ENCODE measurements at places on chromosomes 4 and X.
A peak's percentile ranks its signal among the peaks of the same experiment; 100 is the strongest.

DNA sequence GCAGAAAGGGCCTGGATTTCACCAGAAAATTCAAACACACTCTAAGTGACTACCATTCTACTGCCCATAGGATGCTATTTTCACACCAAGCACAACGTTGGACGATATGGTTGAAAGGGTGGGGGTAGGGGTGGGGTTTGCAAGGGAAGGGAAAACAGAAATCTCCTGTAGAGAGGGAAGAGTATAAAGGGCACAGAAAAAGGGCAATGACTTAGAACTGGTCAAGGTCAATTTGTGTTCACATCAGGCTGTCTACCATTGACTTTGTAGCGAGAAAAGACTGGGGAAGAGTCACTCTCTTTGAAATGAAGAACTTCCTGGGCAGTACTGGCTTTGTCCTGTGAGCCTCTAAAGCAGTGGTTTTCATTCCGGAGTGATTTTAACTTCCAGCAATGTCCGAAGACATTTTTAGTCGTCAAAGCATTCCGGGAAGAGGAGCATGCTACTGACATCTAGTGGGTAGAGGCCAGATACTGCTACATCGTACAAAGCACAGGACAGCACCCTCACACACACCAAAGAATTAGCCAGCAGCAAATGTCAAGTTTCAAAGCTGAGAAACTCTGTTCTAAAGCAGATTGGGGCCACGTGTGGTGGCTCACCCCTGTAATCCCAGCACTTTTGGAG lies 48.4 kb upstream of the SLC7A3 start:
- no peak for DNase-seq

DNA sequence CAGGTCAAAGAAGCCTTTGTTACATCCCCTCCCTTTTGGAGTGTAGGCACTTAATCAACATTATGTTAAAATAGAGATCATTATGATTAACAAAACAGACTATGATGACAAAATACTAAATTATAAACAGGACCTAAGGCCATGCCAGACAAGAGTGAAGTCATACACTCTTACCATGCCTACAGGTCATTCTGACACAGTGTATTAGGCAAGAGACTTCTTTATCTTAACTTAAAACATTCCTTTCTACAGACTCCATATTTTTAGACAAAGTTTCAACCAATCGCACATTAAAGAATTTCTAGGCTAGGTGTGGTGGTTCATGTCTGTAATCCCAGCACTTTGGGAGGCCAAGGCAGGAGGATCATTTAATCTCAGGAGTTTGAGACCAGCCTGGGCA lies 128.6 kb upstream of the SLC34A2 start:
- DNase-seq = no peak

DNA sequence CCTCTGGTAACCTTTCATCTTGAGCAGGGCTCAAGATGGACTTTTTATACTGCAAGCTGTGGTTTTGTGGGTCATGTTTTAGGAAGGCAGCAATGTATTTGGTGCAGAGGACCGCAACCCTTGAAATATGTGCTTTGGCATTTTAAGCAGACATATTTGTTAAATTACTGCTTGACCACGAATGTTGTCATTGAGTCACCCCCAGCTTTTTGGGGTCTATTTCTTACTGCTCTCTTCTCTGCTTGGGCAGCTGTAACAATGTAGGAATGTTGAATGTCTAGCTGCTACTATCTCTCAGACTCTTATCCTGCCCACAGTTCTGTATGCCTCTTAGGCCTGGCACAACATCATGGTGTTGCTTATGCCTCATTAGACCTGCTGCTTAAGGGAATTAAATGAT lies 6.0 kb downstream of the RBPJ start:
- DNase-seq = no peak

DNA sequence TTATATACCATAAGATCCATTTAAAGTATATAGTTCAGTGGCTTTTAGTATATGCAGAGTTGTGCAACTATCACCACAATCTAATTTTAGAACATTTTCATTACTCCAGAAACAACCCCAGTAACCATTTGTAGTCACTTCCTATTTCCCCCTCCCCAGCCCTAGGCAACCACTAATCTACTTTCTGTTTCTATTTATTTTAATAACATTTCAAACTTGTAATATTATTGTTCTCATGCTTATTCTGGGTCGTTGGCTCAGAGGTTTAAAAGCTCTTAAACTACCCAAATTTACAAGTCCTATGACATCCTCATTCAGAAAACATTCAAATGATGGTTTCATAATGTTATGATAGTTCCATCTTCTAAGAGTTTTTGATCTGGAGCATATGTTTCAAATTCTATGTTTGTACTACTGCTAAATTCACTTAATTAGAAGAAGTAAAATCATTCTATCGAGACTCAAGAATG lies 18.4 kb downstream of the XIAP start:
- DNase-seq = peak; percentile 30

GRCh38 chrX:72304877-72305276 lies 837 bp downstream of the CITED1 start:
- no peak for DNase-seq

- DNase-seq = no peak
Observed at GRCh38 chr4:119626420-119626819, 2.2 kb downstream of the PDE5A start.

DNA sequence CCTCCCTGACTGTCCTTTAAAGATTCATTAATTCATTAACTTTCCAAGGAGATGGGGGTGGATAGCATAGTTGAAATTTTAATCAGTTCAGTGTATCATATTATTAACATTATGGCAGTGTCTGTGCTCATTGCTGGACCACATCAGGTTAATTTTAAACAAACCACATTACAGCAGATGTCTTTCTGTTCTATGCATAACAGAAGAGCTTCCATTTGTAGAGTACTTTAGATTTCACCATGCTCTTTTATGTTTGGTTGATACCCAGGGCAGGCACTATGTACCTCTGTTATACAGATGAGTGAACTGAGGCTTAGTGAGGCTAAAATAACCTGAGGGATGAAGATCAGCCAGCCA lies 41.1 kb downstream of the AFF2 start:
- DNase-seq = no peak

DNA sequence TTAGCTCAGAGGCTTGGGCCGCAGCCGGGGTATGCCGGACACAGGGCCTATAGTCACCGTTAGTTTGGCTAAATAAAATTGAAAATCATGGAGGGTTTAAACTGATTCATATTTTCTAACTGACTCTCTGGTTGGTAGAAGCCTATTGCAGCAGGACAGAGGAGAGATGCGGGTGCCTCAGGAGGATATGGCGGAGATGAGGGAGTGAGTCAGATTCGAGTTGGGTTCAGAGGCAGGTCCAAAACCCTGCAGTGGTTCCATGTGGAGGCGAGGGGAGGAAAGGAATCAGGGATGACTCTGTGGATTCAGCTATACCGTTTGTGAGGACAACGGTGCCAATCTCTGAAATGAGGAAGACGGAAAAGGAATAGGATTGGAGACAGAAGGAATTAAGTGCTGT lies 176.6 kb downstream of the PALLD start:
- DNase-seq = no peak

DNA sequence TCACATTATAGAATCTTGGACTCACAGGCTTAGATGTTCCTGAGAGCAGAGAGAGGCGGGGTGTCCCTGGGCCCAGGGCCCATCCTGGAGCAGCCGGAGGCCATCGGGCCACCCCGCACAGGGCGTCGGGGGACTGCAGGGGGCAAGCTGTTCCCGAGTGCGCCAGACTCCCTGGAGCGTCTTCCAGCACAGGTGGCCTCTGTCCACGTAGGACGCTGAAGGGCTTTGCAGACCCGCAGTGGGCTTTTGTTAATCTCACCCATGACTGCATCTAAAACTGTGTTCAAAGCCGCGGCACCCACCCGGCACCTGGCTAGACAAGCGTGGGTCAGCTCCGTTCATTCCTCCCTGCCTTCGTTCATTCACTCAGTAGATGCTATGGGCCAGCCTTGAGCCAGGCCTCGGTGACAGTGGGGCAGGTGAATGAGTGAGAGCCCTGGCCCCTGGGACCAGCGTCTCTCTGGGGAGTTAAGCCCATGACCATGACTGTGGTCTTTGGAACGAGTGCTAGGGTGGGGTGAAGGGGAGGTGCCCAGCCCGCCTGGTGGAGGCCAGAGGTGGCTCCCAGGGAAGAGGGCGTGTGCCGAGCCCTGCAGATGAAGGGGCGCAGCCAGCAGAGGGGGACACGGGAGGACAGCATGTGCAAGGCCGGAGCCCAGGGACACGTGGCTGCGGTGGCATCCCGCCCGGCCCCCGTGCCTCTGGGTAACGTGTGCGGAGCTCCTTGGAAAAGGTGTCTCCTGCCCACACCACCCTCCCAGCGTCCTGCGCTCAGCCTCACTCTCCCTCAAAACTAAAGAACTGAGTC lies 98.3 kb downstream of the HMX1 start:
- DNase-seq = no peak

GRCh38 chr4:17930256-17930655 lies 91.3 kb downstream of the LCORL start:
- DNase-seq = no peak

GRCh38 chr4:168383510-168383909 lies 65.0 kb upstream of the DDX60 start:
- no peak for DNase-seq

GRCh38 chrX:10628906-10629305 lies 8.5 kb upstream of the MID1 start:
- no peak for DNase-seq

DNA sequence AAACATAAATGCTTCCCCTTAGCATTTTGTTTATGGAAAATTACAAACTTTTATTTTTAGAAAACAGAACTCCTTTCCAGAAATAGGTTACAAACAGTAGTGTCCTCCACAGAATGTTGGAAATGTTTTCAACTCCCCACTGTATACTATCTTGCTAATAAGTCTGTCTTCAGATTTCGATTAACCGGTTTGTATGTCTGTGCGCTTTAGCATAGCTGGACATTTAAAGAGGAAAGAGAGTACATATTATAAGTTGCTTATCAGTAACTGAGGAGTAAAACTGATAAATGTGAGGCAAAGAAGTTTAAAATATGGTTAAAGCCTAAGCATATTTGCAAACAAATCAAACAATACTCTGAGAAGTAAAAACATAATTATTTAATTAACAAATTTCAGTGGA lies 3.4 kb downstream of the CXCL8 start:
- DNase-seq = no peak

DNA sequence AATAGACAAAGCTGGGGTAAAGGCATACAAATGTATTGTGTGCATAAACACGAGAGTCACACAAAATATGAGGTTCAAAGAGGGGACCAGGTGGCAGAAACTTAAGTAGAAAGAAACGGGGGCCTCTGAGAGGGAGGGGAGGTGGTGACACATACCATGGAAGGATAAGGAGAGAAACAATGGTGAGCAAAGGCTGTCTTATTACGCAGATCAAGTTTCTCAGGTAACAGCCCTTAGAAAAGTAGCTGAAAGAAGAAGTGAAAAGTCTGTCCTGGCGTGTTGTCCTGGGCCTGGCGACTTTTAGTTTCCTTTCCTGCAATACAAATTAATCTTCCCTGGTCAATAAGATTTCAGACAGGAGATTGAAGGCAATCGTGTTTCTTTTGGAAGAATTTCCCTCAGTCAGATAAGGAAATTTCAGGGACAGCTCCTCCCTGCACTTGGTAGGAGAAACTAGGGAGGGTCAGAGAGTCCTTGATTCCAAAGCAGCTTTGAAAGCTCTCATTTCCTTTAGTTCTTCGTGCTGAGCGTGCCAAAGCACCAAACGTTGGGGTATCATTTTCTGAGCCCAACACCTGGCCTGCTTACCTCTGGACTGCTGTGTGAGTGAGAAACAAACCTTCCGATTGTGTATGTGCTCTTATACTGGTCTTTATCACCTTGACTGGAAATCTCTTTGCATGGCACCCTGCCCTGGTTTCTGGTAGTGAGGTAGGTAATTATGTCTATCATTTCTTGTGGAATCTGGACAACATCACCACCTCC lies 676.7 kb upstream of the LCORL start:
- DNase-seq = no peak

All from CD4-positive, alpha-beta memory T cell (primary cell).